ENCODE measurements at places on chromosomes 1 and 21.

GRCh38 chr1:73783352-73783751, 414.6 kb downstream of the LRRIQ3 start:
- no peak for DNase-seq

- no peak for DNase-seq
Observed at GRCh38 chr1:86061551-86061990, 95.0 kb downstream of the COL24A1 start.

GRCh38 chr1:100400404-100400803, 48.1 kb downstream of the CDC14A start:
- DNase-seq = peak; percentile 21

DNA sequence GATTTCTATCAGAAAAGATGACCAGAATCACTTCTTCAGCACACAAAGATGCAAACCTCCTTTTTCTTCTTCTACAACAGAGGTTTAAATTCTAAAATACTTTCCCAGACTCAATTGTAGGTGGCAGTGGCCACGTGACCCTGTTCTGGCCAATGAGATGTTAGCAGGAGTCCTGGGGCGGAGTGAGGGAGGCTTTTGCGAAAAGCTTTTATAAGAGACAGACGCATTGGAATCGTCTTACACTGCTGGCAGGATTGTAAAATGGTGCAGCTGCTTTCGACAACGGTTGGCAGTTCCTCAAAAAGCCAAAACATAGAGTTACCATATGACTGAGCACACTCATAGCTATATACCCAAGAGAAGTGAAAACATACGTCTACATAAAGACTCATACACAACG, 87.0 kb upstream of the MAGI3 start:
- DNase-seq = no peak

DNA sequence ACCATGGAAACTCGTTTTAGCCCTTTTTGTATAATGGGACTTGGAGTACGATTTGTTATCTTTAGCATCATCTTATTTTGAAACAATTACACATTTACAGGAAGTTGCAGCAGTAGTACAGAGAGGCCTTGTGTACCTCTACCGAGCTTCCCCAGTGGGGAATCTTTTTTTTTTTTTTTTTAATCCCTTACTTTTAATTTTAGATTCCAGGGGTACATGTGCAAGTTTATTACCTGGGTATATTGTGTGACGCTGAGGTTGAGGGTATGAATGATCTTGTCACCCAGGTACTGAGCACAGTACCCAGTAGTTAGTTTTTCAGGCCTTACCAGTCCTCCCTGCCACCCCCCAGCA, 45.9 kb downstream of the HHAT start:
- DNase-seq = no peak

DNA sequence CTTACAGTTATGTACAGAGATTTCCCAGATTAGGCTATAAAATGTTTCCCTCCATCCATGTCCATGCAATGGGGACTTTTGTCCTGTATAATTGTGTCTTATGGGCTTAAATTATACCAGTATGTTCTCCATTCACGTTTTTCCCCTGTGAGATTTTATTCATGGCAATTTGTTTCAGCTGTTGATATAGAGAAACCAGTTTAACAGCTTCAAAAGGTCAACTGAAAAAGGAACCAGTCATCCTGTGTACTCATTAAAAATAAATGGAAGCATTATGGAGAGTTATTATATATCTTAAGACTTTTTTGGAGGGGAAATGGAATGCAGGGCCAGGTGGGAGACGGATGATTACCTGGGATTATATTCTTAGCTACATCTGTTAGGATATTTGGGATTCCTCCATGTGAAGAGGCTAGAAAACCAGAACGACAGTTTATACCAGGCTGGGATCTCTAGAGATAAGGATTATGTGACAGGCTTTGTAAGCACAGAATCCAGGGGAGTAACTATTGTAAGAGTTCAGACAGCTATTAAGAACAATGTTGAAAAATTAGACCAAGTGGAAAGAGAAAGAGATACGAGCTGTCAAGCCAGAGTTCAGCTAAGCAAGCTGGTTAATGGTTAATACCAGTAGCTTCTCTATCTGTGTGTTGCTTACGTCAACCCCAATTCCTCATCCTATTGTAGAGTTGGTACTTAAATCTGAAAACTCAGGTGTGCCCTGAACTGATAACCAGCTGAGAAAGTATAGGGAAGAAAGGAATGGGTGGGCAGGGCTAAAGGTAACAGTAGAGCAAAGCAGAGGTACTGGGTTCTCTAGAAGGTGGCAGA, 12.4 kb upstream of the ZNF697 start:
- DNase-seq = no peak

- no peak for DNase-seq
Observed at GRCh38 chr1:179241530-179242097, 12.1 kb upstream of the ABL2 start.

DNA sequence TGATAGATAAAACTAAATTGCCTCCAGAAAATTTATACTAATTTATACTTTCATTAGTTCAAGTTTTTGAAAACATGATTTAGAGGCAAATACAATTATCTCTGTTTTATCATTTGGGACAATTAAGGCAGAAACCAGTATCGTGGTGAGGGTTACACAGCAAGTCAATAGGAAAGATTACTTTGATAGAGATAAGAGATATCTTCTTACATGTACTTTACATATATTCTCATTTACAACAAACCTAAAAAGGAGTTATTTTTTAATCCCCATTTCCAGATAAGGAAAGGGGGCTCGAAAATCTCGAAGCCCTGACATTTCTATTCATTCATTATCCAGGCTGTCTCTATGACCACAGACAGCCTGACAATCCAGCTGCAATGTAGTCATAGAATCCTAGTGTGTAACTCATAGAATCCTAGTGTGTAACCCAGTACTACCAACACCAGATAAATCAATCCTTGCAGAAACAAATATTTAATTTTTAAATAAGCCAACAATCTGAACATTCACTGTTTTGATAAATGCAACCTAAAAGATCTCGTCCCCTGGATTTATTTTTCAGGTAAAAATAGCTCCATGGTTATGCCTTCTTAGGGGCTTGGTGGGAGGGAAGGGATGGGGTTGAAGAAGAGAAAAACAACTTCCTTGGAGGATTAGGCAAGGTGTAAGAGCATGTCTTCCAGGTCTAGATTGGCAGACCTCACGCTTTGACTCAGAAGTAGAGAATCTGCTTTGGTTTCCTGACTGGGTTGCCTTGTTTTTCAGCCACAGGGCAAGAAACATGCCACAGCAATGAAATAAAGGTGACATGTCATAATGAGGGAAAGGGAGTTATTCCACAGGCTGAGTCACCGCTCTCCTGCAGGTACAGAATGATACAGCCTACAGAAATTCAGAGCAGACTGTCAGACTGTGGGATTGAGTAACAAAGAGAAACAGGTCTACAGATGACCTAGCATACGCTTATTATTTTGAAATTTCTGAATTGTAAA, 45.6 kb downstream of the IRF2BP2 start:
- DNase-seq = no peak

DNA sequence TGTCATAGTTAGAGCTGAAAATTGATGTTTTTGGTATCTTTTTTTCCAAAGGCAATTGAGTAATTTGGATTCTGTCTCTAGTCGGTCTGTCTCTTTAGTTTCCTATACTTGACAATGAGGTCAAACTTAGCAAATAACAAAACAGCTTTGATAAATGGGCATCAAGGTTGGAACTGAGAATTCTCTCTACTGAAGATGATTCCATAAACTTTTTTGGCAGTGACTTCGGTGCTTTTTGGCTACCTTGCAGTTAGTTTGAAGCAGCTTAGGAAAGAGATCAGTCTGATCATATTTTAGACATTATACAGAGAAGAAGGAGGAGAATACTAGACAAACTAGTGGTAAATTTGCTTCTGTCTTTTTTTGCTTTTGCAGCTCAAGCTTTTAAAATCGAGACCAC, 559 bp downstream of the VCAM1 start:
- DNase-seq = no peak

GRCh38 chr1:224216382-224216781, 33.3 kb downstream of the DEGS1 start:
- no peak for DNase-seq

DNA sequence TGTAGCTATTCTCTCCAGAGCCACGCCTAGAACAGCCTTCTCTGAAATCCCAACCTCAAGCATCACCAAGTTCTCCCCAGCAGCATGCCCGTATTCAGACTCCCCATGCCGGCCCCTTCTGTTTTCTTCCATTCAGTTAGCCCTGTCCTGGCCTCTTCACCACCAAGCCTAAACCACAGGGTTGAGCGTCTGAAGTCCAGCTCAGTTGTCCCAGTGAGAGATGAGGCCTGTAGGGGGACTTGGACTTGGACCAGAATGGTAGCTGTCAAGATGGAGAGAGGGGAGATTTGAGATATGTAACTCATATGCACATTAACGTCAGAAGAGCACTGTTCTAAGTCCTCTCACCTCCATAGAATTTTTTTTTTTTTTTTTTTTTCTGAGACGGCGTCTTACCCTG, 5.5 kb upstream of the TMEM54 start:
- no peak for DNase-seq

DNA sequence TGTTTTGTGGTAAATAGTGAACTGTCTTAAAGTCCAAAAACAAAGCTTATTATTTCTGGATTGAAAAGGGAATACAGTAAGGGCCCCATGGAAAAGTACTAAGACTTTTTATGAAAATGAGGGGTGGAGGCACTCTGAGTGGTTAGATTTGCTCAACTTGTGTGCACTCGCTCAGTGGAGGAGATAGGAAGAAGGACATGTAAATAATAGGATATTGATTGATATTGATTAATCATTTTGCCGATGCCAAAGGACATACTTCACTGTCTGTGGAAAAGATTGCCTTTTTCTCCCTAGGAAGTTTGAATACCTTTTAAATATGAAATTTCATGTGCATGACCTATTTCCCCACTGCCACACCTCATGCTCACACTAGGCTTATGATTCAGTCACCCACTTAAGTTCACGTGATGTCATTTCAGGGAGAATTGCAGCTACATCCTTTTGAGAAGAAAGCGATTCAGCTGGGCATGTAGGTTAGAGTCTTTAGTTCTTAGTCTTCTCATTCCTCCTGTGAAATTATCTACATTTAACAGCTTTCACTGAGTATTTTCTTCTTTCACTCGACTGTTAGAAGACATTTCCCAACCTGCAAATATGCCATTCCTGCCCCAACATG, 5.0 kb downstream of the MTR start:
- DNase-seq = no peak

GRCh38 chr1:109910963-109911798, 532 bp downstream of the CSF1 start:
- DNase-seq = no peak

GRCh38 chr21:42781971-42782722, 97.2 kb downstream of the WDR4 start:
- no peak for DNase-seq

DNA sequence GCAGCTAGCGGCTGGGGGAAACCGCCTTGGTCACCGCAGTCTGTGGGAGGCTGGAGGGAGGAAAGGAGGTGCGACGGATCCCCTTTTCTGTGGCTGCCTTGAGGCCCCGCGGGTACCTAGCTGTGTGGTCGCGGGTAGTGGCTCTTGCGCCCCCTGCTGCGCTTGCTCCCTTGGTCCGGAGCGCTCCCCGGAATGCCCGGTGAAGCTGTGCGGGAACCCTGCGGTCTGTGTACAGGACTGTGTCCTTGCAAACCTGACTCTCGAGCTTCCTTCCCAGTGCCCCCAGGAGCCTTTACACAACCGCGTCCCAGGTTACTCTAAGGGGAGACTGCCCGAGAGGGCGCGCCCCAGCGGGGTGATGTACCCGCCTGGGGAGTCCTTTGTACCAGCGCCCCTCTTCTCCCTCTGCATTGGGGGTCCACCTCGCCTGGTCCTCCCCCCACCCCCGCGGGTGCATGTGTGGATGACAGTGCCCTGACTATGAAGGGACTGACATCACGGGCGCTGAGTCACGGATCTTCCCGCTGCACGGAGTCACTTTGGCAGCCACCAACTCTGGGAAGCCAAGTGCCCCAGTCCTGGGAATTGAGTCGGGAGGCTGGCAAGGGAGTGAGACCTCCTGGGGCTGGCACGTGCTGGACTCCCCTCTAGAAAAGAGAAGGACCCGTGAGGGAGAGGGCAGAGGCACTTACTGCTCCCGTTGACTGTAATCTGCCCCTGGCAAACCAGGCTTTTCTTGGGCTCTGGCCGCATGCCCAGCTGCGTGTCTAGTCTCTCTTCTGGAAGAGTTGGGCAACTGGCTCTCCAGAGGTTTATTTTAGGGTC, 816 bp downstream of the IL6R start:
- peak; percentile 56 for DNase-seq

- DNase-seq = no peak
Observed at GRCh38 chr1:222123111-222123510, 381.2 kb upstream of the DUSP10 start.

GRCh38 chr1:207079706-207080241, 8.9 kb upstream of the C4BPB start:
- no peak for DNase-seq

DNA sequence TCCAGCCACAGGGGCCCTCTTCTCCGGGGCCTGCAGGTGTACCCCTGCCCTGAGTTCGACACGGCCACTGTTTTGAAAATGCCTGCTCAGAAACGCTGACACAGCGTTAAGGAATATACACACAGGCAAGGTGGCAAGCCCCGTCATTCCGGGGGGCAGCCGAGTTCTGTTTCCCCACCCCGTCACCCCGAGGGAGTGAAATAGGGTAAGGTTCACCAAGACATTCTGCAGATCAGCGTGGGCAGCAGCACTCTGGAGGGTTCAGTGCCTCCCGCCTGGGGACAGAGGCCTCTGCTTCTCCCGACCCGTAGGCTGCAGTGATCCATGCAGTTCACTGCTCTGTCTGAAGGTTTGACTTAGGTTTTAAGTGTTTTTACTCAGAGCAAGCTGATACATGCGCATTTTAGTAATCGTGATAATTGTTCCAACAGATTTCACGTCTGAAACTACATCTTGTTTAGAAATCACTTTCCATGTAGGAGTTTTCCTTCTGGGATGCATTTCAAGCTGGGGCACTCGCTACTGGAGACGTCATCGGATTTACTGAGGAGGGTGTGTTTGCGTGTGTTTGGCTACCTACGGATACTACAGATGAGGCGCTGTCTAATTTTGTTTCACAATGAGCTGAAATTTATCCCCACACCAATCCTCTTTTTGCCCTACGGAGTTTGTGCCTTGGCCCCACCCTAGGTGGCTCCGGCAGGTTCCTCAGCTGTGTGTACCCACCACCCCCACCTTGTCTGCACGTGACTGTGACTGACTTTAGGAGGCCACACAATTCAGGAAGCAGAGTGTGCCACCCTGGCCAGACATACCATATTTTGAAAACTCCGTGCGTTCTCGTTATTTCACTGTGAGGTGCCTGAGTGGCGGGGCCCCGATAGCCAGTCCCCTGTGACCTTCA, 63.5 kb downstream of the AGPAT3 start:
- no peak for DNase-seq

DNA sequence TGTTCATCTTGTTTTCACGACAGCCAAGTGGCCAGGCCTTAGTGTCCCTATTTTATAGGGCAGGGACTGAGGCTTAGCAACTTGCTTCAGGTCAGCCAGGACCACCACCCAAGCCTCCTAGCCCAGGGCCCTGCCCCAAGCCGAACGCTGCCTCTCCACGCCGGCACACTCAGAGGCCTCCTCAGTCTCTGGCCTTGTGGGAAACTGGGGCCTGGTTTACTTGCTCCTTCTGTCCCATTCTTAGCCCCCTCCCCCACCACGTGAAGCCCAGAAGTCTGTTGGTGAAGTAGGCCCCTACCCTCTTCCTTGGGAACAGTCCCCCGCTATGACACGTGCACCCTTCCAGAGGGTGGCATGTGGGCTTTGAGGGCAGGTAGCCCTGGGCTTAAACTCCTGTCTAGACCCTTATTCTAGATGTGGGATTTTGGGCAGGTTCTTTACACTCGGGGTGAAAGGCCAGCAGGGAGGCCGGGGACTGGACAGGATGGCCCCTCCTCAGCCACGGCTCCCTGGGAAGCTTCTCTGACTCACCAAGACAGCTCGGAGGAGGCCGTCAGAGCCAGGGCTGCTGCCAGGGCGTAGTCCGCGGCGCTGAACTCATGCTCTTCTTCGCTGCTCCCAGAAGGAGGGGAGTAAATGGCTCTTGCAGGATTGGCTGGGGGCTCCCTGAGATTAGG, 4.3 kb downstream of the MYOM3 start:
- DNase-seq = no peak
